Activated CD4-positive, alpha-beta T cell treated with anti-CD3 and anti-CD28 coated beads for 36 hours (primary cell): ENCODE measurements at places on chromosomes 1 and 21. TPM values are rescaled to one million over a fixed set of nuclear protein-coding genes. Genes with fewer than 3 reads are reported as not detected.

GRCh38 chr1:118136187-118136941 is 48.7 kb downstream of the SPAG17 start:
- DNase-seq = peak; percentile 77
- H3K27me3 ChIP-seq = peaks cover 22% of the 10 kb centered on the region
- no peak overlapping the region for H3K27ac ChIP-seq
- H3K4me3 ChIP-seq = no peak overlapping the region
- H3K36me3 ChIP-seq = no peaks in the 10 kb centered on the region

- H3K36me3 ChIP-seq = peaks cover 2% of the 10 kb centered on the region
- peaks cover 9% of the 10 kb centered on the region for H3K4me1 ChIP-seq
- peaks cover 2% of the 10 kb centered on the region for H3K27me3 ChIP-seq
- H3K27ac ChIP-seq = no peak overlapping the region
- no peak overlapping the region for H3K4me3 ChIP-seq
Observed at GRCh38 chr1:11682799-11683198, 1.9 kb upstream of the MAD2L2 start.

DNA sequence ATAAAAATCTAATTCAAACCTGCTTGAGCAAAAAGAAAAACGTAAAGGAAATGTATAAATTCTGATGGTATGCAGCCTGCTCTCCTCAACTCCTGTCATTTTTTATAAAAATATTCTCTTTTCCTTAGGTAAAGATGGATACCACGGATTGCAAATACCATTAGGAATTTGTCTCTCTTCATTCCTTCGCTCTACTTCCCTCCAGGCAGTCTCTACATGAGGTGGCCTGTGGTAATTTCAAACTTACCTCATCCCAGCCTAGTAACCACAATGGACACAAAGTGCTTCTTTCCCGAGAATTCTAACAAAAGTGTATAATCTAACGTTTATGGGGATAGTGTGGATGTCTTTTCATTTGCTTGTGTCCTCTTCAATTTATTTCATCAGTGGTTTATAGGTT is 239.5 kb upstream of the LRRC7 start:
- H3K27ac ChIP-seq = no peak overlapping the region
- no peaks in the 10 kb centered on the region for H3K4me1 ChIP-seq
- no peak overlapping the region for H3K4me3 ChIP-seq
- no peaks in the 10 kb centered on the region for H3K27me3 ChIP-seq

- peaks cover 8% of the 10 kb centered on the region for H3K4me1 ChIP-seq
- peaks cover 14% of the 10 kb centered on the region for H3K36me3 ChIP-seq
- DNase-seq = peak; percentile 7
- H3K27ac ChIP-seq = no peak overlapping the region
- no peaks in the 10 kb centered on the region for H3K27me3 ChIP-seq
- H3K4me3 ChIP-seq = no peak overlapping the region
Observed at GRCh38 chr1:197096137-197096536, 29.1 kb upstream of the F13B start.

The FCER1G gene
- total RNA-seq = 0.98 TPM

The TESK2 gene
- total RNA-seq = 3.1 TPM
